Stimulated activated CD8-positive, alpha-beta memory T cell treated with anti-CD3 and anti-CD28 coated beads, Interleukin-12 subunit alpha, Interleukin-12 subunit beta, amount 100 ng/mL, for 1 hour (primary cell): ENCODE measurements at places on chromosomes 1 and 21.
A peak's percentile ranks its signal among the peaks of the same experiment; 100 is the strongest.

DNA sequence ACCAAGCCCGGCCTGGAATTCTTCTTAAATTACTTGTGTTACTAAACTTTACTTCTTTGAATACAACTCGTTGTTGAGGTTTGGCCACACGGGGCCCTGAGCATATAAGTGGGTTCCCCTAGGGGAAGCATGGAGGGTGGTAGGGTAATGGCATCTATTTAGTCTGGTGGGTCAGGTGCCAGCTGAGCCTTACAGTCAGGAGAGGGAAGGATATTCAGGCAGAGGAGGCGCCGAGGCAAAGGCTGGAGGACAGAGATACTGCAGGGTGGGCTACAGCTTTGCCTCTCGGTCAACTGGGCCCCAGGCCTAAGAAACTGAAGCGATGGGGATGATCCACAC is 424 bp upstream of the NECAP2 start:
- DNase-seq = no peak

GRCh38 chr21:42223826-42224575 is 5.1 kb downstream of the ABCG1 start:
- no peak for DNase-seq

GRCh38 chr1:78601068-78601467 is 19.2 kb upstream of the IFI44L start:
- no peak for DNase-seq

DNA sequence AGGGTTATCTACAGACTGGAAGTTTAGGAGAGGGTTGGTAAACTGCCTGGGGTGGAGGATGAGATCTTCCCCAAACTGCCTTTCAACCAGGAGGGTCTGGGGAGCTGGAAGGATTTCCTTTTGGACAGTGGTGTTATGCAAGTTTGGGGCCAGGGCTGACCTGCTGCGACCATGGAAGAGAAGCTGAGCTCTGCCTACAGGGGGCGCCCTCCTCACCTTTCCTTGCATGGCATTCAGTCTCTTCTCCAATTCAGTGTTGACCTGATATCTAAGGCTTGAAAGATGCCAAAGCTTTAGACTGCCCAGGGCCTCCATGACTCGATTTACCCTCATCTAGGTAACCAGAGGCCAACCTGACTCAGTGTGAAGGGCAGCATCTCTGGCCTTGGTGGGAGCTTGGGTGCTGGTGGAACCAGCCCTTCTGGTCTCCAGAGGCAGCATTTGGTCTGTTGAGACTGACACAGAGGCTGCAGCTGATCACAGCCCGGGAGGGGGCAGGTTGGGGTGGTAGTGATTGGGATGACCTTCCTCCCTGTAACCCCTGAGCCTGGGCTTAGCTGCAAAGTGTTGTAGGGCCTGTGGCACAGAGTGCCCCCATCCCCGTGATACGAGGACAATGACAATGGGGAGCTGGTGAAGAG is 170.0 kb downstream of the GRIK3 start:
- DNase-seq = no peak

GRCh38 chr1:40760984-40761383 is 22.6 kb upstream of the KCNQ4 start:
- DNase-seq = no peak

- DNase-seq = no peak
These were observed 14.8 kb upstream of the LSS start for GRCh38 chr21:46243325-46243724.

- DNase-seq = no peak
These were observed 150.9 kb downstream of the KCNJ6 start for GRCh38 chr21:37765221-37765900.

- DNase-seq = no peak
These were observed 11.4 kb downstream of the EMC1 start for GRCh38 chr1:19239876-19240275.

GRCh38 chr1:10074852-10075730 is 42.3 kb downstream of the UBE4B start:
- no peak for DNase-seq

GRCh38 chr1:164785841-164786534 is 227.0 kb downstream of the PBX1 start:
- DNase-seq = no peak

DNA sequence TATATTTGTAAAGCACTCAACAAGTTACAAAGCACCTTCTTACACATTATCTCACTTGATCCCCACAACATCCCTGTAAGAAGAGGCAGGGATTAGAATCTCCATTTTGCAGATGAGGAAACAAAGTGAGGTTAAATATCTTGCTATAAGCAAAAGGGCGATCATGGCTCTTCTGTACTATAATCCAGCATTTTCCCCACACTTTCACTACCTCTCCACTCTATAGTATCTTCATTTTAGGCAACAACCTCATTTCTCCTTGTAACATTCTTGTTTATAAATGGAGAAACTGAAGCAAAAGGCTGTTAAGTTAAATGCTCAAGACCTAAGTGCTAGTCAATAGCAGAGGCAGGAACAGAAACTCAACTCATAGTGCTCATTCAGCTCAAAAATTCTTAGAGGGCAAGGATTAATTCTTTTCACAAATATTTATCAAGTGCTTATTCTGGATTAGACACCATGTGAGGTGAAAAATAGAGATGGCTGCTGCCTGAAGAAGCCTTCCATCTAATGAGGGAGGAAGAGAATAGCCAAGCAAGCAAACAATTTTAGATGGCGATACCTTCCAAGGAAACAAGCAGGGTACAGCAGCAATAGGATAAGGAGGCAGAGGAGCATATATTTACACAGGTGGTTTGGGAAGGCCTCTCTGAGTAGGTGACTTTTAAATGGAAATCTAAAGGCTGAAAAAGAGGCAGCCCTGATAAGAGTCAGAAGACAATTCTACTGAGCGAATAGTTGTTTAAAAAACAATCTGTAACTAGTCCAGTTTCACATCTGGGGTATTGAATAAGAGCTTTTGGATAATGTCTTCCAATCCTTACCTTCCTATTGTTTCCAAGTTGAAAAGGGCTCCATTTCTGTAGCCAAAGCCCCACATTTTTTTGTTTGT is 3.5 kb downstream of the ERRFI1 start:
- DNase-seq = no peak

- peak; percentile 80 for DNase-seq
These were observed at the start of gene OSBPL9 for GRCh38 chr1:51616903-51617708. OSBPL9 (plus strand) TSS chr1:51617092; CDS start chr1:51617111, 19 bp downstream.

DNA sequence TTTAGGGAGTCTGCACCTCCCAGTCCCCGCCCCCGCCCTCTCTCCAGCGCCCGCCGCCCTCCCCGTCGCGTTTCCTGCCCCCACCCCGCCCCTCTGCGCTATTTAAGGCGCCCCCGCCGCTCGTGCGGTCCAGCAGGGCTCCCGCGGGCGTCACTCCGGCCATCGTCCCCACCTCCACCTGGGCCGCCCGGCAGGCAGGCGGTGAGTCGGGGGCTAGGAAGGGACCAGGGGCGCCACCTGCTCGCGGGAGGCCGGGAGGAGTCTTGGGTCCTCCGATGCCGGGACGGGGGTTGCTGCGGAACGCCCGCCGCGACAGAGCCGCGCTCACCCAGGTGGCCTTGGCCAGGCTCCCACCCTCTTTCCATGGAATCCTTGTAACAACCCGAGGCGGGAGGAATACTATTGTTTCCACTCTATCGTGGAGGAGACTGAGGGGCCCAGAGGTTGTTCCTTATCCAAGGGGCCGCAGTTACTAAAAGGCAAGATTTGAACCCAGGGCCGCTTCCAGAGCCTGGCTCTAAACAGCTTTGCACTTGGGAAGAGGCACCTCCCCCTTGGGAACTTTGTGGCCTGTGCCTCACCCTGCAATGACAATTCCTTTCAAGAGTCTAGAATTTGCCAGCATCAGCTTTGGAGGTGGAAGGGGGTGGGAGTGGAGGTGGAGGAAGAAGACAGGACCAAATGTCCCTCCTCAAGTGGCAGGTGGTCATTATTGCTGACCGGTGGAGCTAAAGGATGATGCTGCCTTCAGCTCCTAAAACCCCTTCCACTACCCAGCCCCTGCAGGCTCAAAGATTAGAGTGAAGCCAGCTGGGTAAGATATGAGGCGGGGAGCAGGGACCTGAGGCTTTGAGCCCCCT is at the start of gene GJA4:
TSS of gene GJA4 (plus strand) at position 132 of the 860 bp plus-strand sequence. CDS start 1,215 bp downstream, outside the sequence.
- DNase-seq = no peak

- no peak for DNase-seq
These were observed 588 bp downstream of the NEXN start for GRCh38 chr1:77888781-77889642.

DNA sequence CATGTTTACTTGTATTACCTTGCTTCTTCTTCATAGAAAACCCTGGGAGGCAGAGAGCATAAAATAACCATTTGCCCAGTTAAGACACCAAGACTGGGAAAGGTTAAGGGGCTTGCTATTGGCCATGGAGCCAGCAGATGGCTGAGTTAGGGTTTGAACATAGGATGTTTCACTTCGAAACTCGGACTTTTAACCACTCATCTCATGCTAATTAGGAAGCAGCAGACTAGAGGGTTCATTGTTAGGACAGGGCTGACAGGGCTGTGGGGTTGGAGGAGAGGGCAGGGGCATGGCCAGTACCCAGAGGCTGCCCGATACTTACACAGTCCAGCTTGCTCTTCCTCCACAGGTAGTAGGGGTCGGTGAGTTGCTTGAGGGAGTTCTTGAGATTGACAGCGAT is 17.0 kb downstream of the SLC26A9 start:
- no peak for DNase-seq

GRCh38 chr1:27166929-27167328 is 12.0 kb upstream of the SLC9A1 start:
- DNase-seq = no peak

GRCh38 chr1:56435434-56436262 is 143.7 kb downstream of the PLPP3 start:
- no peak for DNase-seq

DNA sequence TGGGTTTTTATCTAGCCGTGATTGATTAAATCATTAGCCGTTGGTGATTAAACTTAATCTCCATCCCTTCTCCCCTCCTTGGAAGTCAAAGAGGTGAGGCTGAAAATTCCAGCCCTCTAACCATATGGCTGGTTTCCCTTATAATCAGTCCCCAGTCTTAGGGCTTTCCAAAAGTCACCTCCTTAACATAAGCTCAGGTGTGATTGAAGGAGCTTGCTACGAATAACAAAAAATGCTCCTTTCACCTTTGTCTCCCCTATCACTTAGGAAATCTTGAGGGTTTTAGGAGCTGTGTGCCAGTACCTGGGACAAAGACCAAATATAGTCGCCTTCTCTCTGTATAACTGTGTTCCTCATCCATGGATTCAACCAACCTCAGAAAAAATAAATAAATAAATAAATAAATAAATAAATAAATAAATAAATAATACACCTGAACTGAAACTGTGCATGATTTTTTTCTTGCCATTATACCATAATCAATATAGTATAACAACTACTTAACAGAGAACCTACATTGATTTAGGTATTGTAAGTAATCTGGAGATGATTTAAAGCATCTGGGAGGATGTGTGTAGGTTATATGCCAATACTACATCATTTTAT is 82.2 kb downstream of the PAPPA2 start:
- DNase-seq = no peak

- DNase-seq = no peak
These were observed 2.6 kb downstream of the MRPS6 start for GRCh38 chr21:34075760-34076660.

- no peak for DNase-seq
These were observed 43.6 kb upstream of the ETV3 start for GRCh38 chr1:157181790-157182189.

DNA sequence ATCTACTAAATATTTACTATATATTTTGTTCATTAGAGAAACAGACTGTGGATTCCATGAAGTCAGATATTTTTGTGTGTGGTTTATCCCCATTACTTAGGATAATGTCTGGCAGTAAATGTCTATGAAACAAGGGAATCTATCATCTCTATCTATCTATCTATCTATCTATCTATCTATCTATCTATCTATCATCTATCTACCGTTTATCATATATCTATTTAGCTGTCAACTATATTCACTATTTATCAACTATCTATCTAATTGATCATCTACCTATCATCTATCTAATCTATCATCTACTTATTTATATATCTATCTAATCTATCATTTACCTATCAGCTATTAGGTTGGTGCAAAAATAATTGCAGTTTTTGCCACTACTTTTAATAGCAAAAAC is 255.7 kb downstream of the GRIK1 start:
- DNase-seq = no peak

DNA sequence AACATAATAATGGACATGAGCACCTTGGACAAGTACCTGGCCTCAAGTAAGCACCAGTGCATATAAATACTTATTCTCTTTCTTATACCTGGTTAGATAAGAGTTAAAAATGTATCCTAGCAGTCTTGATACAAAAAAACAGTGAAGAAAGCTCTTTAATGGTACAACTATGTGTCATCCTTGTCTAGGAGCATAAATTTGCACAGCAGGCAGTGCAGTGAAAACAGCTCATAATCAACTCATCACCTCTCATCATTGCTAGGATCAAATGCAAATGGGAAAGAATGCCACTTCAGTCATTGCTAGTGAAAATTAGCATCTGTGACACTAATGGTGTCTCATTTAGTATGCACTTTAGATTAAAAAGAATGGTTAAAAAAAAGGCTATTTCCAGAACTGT is 7.6 kb downstream of the SAMSN1 start:
- DNase-seq = no peak
